ENCODE measurements at places on chromosomes 3 and 15.

- no peak for DNase-seq
These were observed 4.6 kb downstream of the ALAS1 start for GRCh38 chr3:52202384-52203077.

DNA sequence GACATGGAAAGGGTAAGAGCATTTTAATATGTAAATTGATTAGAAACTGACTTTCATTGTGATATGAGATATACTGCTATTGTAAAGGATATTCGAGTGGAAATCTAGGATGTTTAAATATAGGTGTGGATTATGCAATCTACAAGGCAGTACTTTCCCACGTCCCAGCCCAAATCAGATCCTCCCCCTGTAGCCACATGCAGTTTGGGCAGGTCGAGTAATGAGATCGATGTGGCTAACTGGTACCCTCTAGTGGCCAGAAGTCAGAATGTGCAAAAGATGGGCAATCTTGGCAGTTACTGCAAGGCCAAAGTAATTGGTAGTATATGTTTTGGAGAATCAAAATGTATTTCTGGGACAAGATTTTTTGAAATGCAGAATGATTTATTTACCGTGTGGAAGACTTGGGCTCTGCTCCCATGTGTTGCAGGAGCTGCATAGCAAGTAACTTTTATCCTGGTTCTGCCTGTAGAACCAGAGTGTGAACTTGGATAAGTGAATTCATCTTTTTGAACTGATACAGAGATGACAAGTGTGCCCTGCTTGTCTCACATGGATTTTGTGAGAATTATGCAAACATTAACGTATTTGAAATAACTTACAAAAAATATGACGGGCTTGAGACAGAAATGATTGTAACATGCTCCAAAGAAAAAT, 94.5 kb upstream of the ADAMTSL3 start:
- DNase-seq = peak; percentile 70

DNA sequence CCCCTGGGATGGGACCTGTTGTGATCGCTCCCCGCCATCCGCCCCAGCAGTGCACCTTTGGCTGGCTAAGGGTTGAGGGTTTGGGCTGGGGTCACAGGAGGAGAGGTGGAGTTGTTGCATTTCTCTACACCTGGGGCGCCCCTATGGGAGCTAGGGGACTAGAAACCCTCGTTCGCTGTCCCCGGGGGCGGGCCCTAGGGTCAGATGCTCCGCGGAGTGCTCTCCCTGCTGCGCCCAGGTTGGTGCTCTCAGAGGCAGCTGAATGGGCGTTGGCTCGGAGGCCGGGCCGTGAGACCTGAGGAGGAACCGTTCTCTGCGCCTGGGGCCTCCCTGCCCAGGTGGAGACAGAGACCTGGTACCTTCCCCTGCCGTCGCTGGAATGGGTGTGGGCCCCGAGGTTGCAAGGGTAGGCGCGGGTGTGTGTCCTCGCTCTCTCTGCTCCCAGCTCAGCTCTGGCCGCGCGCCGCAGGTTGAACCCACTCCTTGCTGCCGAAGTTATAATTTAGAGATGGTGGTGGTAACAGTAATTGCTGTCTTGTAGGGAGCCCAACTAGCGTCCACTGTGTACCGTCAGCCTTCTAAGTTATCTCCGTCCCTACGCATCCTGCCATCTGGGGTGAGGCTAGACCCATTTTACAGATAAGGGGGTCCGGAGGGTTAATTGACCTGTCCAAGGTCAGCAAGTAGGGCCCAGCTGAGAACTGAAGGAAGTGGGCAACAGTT, 965 bp downstream of the FLNB start:
- peak; percentile 53 for DNase-seq

- peak; percentile 15 for DNase-seq
These were observed 134.8 kb downstream of the NSMCE3 start for GRCh38 chr15:29134641-29135308.

DNA sequence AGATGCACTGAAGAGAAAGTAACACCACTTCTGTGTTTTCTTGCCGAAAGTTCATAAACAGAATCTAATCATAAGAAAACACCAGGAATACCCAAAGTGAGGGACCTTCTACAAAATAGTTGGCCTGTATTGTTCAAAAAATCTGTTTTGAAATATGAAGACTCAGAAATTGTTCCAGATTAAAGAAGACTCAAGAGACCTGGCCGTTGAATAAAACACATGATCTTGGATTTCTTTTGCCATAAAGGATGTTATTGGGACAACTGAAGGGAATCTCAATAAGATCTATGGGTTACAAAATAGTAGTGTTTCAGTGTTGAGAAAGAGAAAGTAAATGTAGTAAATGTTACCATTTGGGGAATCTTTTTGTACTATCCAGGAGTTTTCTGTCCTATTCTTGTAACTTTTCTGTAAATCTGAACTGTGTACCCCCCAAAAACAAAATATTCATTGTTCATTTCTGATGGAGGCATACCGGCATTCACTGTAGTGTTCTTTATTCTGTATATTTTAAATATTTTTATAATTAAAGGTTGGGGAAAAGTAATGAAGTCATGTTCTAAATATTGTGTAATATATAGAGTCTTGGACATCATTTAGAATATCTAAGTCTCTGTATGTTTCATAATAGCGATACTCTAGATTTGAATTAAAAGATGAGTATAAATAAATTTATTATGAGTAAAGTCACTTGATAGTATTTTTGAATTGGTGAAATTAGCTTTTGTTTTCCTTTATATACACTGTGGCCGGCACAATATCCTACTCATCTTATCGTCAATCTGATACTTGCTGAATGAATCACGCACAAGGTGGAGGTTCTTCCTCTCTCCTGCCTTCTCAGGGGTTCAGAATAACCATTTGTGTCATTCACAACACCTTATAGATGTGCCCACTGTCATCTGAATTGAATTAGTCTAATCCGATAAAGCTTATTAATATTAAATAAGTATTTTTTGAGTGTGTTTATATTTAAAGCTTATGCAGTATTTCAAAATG, 66.7 kb downstream of the TRAK1 start:
- no peak for DNase-seq

GRCh38 chr15:95624616-95625361, 705.7 kb upstream of the NR2F2 start:
- no peak for DNase-seq

GRCh38 chr3:66303491-66303901, 82.7 kb downstream of the SLC25A26 start:
- DNase-seq = no peak

DNA sequence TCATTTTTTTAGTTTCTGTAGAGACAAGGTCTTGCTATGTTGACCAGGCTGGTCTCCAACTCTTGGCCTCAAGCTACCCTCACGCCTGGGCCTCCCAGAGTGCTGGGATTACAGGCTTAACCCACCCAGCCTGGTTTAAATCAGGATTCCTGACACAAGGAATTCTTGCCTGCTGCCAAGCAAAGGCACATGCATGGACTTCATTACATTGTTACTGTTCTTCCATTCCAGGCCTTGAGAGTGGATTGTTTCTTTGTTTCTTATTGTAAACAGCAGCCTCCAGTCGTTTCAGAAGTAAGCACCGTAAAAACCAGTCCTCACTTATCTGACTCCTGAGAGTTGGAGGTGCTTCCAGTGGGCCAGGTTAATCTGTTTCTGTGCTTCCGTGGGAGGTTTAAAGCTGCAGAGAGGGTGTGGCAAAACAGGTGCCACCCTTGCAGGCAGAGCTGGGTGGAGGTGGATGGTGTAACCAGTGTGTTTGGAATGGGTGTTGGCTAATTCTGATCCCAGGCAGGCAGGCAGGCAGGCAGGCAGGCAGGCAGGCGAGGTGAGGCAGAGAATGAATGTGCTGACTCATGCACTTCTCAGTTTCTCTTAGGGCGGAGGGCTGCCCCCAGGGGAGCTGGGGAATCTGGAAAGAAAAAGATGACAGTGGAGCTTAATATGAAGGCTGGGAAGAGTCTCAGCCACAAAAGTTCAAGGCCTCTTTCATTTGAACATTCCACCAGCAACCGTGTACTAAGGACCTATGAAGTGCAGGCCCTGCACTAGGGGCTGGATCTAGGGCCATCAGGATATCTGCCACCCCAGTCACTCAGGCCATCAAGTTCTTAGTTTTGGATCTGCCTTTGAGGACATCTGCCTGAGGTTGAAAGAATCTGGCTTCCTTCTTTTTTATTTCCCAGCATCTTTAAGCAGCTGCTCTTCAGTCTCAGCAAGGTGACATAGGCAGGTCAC, 37.0 kb upstream of the CDCP1 start:
- DNase-seq = no peak

GRCh38 chr3:136651581-136651980, 100.6 kb downstream of the STAG1 start:
- no peak for DNase-seq

DNA sequence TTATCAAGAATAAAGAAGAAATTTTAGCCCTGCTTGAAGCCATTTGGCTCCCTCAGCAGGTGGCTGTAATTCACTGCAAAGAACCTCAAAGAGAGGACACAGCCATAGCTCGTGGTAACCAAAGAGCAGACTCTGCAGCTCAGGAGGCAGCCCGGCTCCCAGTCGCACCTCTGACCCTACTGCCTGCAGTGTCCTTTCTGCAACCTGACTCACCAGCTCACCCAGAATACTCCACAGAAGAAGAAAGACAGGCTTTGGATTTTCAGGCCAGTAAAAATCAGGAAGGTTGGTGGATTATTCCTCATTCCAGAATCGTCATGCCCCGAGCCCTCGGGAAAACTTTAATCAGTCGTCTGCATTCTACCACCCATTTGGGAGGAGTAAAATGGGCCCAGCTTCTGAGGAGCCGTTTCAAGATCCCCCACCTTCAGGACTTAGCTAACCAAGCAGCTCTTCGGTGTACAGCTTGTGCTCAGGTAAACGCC, 38.6 kb downstream of the ZBTB11 start:
- DNase-seq = no peak

- DNase-seq = no peak
These were observed 22.6 kb downstream of the ISL2 start for GRCh38 chr15:76359152-76359551.

GRCh38 chr15:26864664-26865191, 2.1 kb upstream of the GABRA5 start:
- DNase-seq = peak; percentile 54

GRCh38 chr3:69016901-69017300, 3.4 kb upstream of the EOGT start:
- DNase-seq = no peak

DNA sequence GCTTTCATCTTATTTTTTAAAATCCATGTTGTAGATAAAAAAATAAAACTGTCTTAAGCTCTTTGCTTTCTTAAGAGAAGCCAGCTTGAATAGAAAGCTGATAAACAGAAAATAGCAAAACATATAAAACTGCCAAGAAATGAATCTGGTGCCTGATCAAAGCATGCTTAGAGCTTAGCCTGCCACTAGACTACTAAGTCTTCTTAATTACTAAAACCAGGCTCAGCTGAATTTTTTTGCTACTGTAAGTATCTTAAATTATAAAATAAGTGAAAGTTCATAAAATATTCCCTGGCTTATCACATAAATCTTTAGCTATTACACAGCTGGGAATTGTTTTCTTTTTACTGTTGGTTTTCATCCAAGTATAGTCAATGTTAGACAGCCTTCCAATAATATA, 803.9 kb downstream of the DIPK2A start:
- DNase-seq = no peak

DNA sequence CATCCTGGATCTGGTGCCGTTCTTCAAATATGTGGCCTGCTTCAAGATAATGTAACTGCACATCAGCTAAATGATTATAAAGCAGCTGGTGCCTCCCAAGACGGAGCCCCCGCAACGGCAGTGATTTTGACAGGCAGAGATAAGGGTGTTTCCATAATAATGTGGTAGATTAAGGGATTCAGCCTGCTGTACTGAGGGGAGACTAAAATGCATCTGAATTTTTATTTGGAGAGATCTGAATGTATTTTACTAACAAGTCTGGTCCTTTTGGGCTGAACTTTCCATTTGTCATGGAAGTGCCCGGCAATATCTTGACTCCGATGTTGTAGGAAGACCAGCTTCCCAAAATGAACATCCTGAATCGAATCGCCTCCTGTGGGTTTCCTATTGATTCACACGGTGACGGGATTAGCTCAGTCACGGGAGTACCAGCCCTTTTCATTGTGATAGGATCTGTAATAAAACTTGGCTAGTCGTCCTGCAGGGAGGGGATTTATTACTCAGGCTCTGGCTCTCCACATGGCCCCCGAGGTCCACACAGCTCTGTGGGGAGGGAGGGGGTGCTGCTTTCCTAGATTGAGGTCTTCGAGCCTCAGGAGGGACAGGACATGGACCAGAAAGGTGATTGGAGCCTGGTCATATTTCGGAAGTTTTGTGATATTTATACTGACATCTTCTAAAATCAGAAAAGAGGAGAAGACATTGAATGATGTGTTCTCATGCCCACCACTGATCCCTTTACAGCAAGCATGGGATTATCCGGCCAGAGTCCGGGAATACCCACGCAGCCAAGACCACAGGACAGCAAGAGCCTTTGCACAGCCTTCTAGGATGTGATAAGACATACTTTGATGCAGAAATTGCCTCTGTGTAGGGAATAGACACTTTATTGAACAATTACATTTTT, 2.5 kb upstream of the PCSK6 start:
- DNase-seq = no peak

DNA sequence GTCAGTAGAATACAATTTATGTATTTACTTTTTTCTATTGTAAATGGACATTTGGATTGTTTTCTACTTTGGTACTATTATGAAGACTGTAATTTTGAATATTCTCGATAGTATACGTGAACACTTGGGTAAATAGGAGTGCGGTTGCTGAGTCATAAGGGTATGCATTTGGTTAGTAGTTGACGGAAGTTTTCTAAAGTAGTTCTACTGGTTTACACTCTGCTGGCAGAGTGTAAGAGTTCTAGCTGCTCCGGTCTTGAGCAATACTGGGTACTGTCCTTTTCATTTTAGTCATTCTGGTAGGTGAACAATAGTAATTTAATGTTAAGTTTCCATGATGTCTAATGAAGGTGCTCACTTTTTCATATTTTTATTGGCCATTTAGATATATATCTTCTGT, 70.0 kb downstream of the MEF2A start:
- DNase-seq = no peak
